ENCODE measurements at places on chromosomes 2 and 18.

GRCh38 chr2:169046440-169047151 lies 15.5 kb upstream of the ABCB11 start:
- DNase-seq, result no peak

DNA sequence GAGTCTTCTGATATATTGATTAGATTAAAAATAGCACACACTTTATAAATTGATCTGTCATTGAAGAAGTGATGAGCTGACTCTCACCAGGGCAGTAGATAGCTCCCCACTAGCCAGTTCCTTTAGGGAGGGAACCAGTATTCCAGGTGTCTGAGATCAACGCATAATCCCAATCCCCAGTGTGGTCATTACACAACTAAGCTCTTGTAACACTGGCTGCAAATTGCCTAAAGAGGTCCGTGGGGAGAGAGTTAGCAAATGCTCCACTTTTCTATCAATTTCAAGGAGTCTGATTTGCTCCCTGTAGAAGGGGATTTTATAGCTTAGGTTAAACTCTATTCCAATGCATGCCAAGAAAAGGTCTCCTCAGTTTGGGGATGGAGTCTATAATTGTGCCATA lies 7.7 kb downstream of the SLC14A1 start:
- DNase-seq, result no peak

GRCh38 chr2:197851451-197851850 lies 47.1 kb downstream of the PLCL1 start:
- DNase-seq, result no peak

DNA sequence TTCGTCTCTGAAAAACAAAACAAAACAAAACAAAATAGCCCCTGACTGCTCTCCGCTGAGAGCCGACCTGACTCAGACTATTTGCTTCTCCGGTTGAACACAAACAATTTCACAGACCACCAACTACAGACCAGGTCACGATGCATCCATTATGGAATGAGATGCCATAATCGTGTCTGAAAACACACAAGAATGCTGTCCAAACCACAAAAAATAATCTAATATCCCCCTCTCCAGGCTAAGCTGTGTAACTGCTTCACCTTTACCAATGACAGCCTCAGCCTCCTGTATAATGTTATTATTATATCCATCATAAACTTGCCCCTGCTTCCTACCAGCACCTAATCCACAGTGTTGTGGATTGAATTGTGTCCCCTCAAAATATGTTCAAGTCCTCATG lies 114.7 kb downstream of the DNAH6 start:
- DNase-seq, result no peak

DNA sequence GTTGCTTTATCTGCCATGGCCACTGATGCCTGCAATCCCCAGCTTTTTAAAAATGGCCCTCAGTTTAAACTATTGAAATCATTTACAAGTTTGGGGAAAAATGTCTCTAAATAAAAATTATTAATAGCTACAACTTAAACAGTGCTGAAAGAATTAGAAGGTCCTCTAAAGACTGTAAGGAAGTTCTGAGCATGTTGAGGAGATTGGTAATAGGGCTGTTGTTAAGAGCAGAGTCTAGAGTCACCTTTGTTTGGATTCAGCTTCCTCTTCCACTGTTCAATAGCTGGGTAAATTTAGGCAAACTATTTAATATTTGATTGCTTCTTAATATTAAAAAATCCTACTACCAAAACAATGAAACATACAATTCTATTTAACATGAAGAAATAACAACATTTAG lies 1127.1 kb upstream of the DDX18 start:
- no peak for DNase-seq

DNA sequence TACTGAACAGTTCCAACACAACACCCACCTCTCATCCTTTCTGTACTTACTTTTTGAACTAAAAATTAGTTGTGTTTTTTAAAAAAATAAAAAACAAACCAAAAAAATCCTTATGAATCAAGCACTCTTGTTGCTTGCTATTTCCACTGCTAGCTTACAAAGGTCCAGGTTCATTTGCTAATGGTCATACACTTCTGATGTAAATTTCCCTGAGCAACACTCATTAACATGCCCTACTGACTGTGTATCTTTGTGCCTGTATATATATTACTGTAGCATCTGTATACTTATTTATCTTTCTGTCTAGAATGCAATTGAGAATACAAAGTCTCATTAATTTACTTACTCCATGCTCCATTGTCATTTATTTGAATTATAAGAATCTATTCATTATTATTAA lies 30.3 kb upstream of the IKZF2 start:
- DNase-seq, result no peak

- no peak for DNase-seq
Observed at GRCh38 chr18:9531791-9532410, 56.6 kb downstream of the RALBP1 start.

GRCh38 chr2:215746887-215747615 lies 266.3 kb downstream of the MREG start:
- DNase-seq, result no peak

- DNase-seq, result no peak
Observed at GRCh38 chr18:12993439-12993838, 2.3 kb downstream of the CEP192 start.

DNA sequence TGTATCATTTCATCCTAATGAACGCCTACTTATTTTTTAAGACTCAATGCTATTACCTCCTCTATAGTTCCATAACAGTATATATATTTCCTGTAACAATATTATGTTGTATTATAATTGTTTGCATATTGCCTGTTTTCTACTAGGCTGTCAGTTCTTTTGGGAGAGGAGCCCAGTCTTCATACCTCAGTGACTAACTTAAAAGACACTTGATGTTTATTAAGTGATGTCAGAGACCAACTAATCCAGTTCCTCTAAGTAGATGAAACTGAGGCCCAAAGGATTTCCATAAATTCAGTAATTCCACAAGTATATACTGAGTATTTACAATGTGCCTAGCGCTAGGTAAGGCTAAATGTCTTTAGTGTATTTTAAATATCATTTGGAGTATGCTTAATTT lies 48.9 kb upstream of the AAK1 start:
- DNase-seq, result no peak

DNA sequence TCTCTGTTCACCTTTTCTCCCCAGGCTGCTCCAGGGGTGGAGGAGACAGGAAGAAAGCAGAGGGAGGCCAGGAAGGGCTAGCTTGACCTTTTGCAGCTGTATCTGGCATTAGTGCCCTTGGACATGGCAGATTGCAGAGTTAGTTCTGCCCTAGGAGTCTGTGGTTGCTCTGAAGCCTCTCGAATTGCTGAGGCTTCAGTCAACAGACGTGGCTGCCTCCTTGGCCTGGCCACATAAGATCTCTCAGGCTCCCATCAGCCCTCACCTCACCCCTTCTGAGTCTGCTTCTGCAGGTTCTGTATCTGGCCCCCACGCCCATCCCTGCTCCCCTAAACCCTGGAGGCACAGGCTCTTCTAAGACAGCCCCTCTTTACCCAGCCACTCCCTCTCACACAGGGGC lies 18.2 kb upstream of the PLB1 start:
- no peak for DNase-seq

DNA sequence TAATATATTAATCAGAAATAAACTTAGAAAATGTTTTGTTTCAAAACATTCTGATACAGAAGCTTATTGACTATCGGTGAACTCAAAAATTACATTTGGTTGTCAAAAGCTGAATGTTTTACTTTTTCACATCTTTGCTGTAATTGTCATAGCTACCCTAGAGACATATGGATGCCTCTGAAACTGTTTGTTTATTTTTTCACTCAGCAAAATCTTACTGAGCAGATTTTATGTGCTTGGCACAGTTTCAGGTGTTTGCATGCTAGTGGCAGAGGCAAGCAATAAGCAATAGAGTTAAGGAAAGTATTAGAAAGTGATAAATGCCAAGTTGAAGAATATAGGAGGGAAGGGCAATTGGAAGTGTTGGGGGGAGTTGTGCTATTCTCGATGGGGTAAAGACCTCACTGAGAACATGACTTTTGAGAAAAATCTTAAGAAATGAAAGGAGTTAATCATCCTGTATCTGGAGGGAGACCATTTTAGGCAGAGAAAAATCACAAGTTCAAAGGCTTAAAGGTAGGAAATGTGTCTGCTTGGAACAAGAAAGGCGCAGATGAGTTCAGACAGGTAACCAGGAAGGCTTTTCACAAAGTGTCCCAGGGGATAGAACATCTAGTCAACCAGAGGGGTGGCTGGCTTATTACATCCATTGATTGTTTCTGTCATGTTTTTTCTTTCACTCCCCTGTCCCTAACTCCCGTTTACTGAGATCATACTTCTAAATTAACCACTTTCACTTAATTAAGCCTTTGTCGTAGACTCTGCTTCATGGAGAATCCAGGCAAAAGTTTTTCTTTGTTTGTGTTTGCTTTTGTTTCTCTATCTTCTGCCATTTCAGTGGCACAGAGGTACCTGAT lies 27.2 kb upstream of the COBLL1 start:
- DNase-seq, result no peak

GRCh38 chr2:35526741-35527140 lies 828.8 kb upstream of the CRIM1 start:
- no peak for DNase-seq

GRCh38 chr2:158380746-158381145 lies 75.8 kb downstream of the CCDC148 start:
- no peak for DNase-seq

- DNase-seq, result no peak
Observed at GRCh38 chr2:177298191-177298590, 33.7 kb upstream of the NFE2L2 start.

GRCh38 chr2:16466133-16466820 lies 199.4 kb downstream of the CYRIA start:
- DNase-seq, result no peak

- DNase-seq, result no peak
Observed at GRCh38 chr18:50231621-50232020, 34.7 kb downstream of the CFAP53 start.

GRCh38 chr2:109170645-109171044 lies 41.6 kb downstream of the SH3RF3 start:
- no peak for DNase-seq

- no peak for DNase-seq
Observed at GRCh38 chr2:142314164-142314563, 183.3 kb upstream of the LRP1B start.

DNA sequence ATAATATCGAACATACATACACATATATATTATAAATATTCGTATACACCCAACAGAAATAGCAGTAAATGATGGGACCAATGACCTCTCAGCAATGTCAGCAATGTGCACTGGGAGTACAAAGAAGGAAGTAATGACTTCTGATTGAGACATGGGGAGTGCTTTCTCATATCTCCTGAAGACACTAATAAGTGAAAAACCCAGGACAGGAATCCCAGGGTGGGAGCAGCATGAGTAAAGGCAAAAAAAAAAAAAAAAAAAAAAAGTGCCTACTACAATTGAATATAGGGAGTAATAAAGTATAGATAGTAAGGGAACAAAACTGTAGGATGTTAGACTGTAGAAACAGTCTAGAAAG lies 491.3 kb downstream of the IRS1 start:
- no peak for DNase-seq

DNA sequence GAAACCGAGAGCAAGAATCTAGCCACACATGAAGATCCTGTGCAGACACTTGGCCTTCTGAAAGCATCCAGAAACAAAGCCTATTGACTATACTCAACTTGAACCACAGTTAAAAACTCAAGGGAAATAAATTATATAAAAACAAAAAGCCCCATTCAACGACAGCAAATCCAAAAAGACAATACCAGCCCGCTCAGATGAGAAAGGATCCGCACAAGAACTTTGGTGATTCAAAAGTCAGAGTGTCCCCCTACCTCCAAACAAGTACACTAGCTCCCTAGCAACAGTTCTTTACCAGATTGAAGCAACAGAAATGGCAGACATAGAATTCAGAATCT lies 163.2 kb downstream of the WDPCP start:
- no peak for DNase-seq

GRCh38 chr2:183349091-183349490 lies 224.8 kb downstream of the NUP35 start:
- DNase-seq, result no peak

DNA sequence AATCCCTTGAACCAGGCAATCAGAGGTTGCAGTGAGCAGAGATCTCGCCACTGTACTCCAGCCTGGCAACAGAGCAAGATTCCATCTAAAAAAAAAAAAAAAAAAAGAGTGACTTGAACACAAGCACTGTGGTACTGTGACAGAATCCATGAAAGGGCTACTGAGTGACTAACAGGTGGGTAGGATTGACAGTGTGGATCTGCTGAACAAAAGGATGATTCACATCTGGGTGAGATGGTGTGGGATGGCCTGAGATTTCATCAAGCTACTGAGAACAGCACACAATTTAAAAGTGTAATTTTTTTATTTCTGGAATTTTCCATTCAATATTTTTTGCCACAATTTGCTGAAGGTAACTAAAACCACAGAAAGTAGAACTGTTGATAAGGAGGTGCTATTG lies 13.3 kb upstream of the SP3 start:
- DNase-seq, result no peak

DNA sequence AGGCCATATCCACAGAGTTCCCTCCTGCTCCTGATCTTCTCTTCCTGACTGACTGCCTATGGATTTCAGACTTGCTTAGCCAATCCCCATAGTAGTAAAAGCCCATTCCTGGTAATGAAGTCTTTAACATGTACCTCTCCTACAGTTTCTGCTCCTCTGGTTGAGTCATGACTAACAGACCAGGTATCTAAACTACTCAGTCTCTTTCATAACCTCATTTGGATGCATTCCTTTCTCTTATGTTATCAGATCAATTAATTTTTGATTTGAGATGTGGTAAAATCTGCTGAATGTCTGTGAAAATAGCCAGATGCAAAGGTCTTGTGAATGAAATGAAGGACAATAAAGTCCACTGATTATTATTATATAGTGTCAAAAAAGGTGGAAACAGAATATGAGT lies 198.0 kb downstream of the NBAS start:
- DNase-seq, result no peak

DNA sequence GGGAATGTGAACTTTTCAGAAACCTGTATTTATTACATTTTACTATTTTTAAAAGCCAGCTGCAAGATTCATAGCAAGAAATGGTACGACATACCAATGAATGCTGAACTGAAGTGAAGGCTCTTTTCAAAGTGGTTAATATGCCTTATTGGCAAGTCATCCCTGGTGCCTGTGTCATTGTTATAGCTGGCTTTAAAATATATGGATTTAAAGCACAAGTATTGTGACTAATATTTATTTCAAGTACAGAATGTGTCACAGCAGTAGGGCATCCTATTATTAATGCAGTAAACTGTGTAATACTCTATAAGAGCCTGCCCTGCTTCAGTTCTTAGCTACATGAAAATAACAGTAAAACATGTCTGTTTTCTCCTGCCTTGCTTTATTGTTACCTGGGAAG lies 10.8 kb downstream of the TSHZ1 start:
- no peak for DNase-seq

DNA sequence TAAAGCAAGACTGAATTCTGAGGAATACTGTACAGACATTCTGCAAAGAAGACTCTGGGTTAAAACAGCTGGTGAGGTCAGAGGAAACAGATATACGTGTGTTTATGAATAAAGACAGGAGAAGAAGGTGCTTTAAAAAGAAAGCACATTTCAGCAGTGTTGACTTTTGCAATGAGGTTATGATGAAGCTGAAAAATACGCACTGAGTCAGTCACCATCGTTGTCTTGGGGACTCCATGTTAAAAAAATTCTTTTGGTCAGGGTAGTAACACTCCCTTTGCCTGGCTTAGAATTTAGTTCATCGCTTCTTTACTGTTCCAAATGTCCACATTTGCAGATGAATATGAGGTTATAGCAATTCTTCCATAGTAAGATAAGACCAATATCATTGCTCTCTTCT lies 1049.0 kb downstream of the TSN start:
- DNase-seq, result no peak

GRCh38 chr18:26863921-26864497 lies 1.5 kb downstream of the AQP4 start:
- DNase-seq, result no peak

All from activated naive CD4-positive, alpha-beta T cell (primary cell).